ENCODE measurements at places on chromosomes 12 and 14.

- ATAC-seq = no peak
Observed at GRCh38 chr12:113537751-113538087, 66.0 kb upstream of the LHX5 start.

DNA sequence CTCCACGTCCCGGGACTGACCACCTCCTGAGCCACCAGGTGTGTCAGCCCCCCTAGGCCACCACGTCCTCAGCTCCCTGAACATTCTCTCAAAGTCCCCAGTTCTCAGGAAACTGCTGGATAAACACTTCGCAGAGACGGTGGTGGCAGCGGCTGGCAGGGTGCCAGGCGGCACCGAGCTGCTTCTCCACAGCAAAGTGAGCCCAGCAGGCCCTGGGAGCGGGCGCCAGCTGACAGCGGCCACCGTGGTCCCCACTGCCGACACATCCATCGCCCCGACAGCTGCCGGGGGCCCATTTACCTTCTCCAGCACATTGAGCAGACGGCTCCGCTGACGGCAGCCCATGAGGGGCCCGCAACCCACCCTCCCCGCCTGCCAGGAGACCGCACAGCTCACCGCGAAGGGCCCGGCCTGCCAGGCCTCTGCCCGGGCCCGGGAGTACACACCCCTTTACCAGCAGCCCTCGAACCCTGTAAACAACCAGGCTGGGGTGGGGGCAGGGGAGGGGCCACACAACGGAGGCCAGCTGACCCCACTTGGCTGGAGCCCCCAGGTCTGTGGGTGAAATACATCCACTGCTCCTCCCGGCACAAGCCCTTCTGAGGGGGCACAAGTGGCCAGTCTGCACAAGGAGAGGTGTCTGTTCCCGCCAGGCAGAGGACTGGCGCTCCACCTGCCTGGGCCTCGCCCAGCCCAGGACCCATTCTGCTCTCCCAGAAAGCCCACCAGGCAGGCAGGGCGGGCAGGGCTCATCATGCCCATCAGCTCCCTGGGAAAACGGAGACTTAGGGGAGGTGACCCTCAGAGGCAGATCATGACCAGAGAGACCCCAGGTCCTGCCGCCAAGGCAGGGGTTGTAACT, 10.5 kb downstream of the AKT1 start:
- ATAC-seq = no peak

DNA sequence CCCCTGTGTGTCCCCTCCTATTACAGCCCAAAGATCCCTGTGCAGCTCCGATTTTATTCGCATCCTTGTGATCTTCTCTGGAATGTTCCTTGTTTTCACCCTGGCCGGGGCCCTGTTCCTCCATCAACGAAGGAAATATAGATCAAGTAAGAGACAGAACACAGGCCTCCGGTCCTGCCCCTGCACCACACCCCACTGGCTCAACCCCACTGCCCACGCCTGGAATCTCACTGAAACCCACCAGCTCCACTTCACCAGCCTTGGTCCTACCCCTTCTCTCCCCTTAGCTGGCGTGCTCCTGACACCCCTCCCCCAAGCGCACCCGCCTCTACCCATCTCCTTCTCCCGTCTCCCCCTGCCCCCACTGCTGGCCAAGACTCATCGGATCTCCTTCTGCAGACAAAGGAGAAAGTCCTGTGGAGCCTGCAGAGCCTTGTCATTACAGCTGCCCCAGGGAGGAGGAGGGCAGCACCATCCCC, 934 bp upstream of the TAPBPL start:
- ATAC-seq = no peak

GRCh38 chr12:4829161-4829792, 80.4 kb upstream of the KCNA1 start:
- ATAC-seq = no peak

DNA sequence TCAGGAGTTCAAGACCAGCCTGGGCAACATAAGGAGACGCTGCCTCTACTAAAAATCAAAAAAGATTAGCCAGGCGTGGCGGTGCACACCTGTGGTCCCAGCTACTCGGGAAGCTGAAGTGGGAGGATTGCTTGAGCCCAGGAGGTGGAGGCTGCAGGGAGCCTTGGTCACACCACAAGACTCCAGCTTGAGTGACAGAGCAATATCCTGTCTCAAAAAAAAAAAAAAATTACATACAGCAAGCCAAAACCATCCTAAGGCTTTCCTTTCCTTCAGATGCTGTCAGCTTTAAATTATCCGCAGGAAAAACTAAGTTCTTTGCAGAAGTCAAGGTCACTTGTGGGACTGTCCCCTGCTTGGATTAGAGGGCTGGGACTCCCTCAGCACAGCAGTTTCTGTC, 1.3 kb downstream of the CS start:
- ATAC-seq = no peak

DNA sequence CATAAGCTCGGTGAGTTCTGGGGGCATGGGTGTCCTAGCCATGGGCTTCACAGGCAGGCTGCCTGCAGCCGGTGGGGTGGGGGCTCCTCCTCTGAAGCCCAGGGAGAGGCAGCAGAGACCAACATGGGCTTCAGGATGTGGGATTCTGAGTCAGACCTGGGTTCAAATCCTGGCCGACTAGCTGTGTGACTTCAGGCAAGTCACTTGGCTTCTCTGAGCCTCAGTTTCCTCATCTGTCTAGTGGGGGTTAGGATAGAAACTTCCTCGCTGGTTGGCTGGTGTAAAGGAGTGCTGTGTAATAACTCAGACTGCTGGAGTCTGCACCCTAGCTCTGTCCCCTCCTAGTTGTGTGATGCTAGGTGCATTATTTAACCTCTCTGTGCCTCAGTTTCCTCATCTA, 12.2 kb downstream of the RNFT2 start:
- no peak for ATAC-seq

DNA sequence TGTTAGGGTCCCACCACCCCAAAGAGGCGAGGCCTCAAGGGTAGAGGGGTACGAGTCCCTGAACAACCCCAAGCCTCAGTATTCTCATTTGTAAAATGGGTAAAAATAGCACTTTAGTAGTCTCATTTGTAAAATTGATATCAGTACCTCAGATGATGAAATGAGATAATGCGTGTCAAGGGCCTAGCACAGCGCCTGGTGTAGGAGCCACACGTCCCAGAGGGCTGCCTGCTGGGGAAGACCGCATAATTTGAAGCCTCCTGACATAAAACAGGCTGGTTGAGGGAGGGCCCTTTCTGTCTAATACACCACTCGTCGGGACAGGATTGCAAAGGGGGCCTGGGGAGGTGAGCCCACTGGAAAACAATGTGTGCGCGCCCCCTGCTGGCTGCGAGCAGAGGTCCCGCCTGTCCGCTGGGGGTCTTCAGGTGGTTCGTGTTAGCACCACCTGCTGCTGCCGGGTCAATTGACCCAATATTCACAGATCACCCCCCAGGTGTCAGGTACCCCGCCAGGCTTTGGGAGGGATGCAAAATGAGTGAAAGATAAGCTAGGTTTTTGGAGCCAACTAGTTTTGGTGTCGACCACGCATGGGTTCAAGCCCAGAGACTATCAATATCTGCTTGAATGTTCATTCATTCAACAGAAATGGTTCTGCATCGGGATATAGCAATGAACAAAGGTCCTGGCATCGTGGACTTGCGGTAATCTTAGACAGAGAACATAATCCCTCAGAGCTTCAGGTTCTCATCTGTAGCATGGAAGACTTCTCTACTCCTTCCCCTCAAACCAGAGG, 24.7 kb upstream of the IRF2BPL start:
- ATAC-seq = peak; percentile 66

- peak; percentile 99 for ATAC-seq
Observed at GRCh38 chr12:26523708-26524150, 309.3 kb downstream of the ITPR2 start.

DNA sequence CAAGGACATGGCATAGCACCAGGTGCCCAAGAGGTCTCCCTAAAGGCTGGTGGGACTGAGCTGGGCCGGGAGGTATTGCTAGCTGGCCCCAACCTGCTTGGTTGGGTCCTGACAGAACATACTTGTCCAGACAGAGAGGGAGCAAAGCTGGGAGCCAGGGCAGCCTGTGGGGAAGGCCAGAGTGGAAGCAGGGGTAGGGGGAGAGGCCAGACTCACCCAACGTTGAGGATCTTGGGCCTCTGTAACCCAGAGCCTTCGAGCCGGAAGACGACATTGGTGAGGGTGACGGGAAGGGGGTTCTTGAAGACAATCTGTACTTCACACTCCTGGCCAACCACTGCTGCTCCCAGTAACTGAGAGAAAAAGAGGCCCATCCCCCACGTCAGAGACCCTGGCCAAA, 9.0 kb downstream of the TGM1 start:
- ATAC-seq = no peak

DNA sequence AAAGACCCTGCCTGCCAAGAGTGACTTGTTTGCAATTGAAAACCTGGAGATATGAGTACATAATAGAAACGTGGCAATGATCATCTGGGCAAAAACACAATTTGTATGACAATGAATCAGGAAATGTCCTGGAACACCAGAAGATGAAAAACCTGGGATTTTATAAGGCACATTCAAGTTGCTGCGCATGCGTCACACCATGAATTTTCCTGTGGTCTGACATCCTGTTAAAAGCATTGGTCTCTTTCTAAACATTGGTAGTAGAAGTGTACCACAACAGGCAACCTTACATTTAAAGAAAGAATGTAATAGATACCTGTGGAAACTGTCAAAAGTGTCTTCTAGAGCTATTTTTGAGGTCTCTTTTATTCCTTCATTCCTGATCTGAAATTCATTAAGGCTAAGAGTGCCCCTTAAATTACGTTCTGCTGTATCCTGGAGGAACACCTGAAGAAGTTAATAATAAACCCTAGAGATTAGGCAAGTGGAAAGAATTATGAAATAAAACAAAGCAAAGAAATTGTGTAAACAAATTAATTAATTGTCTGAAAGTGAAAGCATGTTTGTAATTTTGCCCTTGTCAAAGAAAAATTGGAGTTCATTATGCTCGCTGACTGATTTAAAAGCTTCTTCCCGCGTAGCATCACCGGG, 676.5 kb downstream of the DIO2 start:
- no peak for ATAC-seq

DNA sequence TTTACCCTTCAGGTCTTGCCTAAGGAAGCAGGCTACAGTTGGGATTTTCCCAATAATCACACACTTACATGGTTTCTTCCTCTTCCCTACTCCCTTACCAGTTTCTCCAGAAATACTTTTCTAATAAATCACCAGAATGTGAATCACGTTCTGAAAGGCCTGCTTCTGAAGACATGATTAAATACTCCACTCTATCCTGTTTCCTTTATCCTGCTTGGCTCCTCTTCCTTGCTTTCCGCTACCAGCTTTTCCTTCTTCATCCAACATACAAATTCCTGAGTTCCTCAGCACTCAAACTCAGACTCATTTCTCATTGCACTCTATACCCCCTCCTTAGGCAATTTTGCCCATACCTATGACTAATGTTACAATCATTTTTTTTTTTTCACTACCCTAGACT, 118.3 kb downstream of the MGAT4C start:
- ATAC-seq = no peak

GRCh38 chr14:94839348-94839747, 69.4 kb upstream of the GSC start:
- no peak for ATAC-seq

GRCh38 chr12:85733984-85734383, 102.2 kb downstream of the RASSF9 start:
- no peak for ATAC-seq

GRCh38 chr12:27453421-27453820, 6.9 kb downstream of the SMCO2 start:
- no peak for ATAC-seq

GRCh38 chr12:113609692-113610469, 138.2 kb upstream of the LHX5 start:
- ATAC-seq = no peak

DNA sequence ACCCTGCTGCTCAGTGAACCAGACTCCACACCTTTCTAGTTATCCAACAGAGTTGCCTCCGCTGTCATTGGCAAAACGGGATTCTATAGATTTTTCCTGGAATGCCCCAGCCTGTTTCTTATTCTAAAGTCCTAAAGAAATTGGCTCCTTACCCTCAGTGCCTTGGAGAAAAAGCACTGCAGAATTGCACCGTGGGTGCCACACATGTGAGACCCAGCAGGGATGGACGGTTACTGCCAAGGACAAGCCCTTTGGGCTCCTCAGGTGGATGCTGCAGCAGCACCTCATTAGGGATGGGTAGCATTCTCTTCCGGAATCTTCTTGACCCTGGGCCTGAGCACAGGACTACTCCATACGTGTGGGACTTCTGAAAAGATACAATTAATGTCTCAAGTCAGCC, 121.5 kb downstream of the GCH1 start:
- no peak for ATAC-seq

- ATAC-seq = no peak
Observed at GRCh38 chr14:78130356-78130755, 39.8 kb upstream of the NRXN3 start.

- ATAC-seq = no peak
Observed at GRCh38 chr14:103216857-103217256, 93.6 kb downstream of the TNFAIP2 start.

DNA sequence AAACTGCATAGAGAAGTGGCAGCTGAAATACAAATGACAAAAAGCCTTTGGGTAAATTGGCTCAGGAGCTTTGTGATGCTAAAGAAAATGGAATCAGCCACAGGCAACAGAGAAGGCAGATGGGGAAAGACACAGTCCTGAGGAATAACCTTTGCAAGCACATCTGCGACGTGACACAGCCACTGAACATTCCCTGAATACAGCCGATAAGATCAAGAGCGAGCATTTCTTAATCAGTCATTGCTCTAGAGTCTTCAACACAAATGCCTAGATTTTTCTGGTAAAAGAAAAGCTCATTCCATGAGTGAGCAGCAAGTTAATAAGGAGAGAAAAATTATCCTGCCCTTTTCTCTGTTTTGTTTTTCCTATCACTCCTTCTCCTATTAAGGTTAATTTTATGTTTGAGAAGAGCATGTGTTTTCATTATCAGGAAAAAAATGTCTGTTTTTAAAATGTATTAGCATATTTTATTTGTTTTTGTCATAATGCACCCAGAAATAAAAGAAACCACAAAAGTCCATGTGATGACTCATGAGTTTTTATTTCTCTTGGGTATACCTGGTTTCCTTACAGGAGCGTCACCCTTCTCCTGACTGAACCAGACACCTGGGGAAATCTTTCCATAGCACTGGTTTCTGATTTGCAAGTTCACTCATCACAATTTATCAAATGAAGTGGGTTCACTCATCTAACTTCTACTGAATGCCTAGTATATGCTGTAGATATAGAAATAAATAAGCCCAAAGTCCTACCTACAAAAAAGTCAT, 45.4 kb upstream of the PCED1B start:
- no peak for ATAC-seq

GRCh38 chr12:105539735-105540134, 209.2 kb downstream of the C12orf75 start:
- peak; percentile 16 for ATAC-seq

- ATAC-seq = no peak
Observed at GRCh38 chr12:21992823-21993222, 51.6 kb upstream of the ABCC9 start.

DNA sequence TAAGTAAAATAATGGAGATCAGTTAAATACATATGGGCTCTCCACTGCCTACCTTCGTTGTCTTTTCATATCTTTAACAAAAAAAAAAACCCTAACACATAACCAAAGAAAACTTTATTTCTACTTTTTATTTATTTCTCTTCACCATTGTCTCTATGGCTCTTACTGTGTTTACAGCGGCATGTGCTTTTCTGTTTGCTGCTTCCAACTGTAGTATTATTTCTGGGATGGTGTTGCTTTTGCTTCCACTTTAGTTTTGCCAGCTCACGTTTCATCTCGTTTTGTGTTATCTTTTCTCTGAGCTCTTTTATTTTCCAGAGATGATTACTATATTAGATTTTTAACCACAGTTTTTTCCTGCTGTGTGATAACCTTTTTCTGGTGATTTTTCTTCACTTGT, 46.1 kb downstream of the KTN1 start:
- ATAC-seq = no peak

- no peak for ATAC-seq
Observed at GRCh38 chr12:19855851-19856250, 416.6 kb downstream of the AEBP2 start.

All from gastroesophageal sphincter (tissue), 4 donors.